Activated CD4-positive, alpha-beta T cell treated with anti-CD3 and anti-CD28 coated beads for 48 hours (primary cell): ENCODE measurements at places on chromosomes 2 and 18.

GRCh38 chr2:195993623-195994022, 75.0 kb downstream of the DNAH7 start:
- no peak for DNase-seq

DNA sequence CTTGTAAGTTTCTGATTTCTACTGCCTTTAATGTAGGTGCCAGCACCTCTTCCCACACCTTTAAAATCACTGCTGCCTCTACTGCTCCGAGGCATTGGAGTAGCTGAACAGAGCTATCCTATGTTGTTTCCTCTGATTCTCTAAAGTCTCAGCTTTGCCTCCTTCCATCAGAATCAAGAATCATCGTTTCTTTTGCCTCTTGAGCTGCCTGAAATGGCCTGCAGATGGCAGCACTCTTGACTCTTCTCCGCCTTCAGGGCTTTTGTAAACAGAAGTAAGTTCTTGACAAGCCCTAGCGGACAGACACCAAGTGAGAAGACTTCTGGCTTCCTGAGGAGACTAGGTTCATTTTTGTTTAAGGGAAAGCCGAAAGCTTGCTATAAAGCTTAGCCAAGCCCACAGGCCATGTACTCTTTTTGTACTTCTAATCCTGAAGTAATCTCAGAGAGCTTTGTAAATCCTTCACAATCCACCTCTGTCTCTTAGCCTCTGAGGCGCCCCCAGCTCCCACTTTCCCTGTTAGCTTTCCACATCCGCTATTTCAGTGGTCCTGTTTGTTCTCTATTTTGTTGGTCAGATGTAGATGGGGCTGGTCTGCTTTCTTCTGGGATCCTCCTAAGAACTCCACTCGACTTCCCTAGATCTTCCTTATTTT, 48.4 kb downstream of the GTF3C3 start:
- DNase-seq = peak; percentile 74

- DNase-seq = no peak
These were observed 727.0 kb upstream of the PIK3C3 start for GRCh38 chr18:41227993-41228392.

- DNase-seq = peak; percentile 22
These were observed 30.0 kb downstream of the RNF125 start for GRCh38 chr18:32048507-32049091.

- no peak for DNase-seq
These were observed 59.0 kb downstream of the SMAD7 start for GRCh38 chr18:48891721-48892120.
